ENCODE measurements at places on chromosomes 16 and 17. TPM values are rescaled to one million over a fixed set of nuclear protein-coding genes. Genes with fewer than 3 reads are reported as not detected.

Gene MARVELD3
- 51.7 TPM for total RNA-seq

Gene EEF2K
- total RNA-seq: 20.1 TPM

Gene KRT40
- not detected for total RNA-seq

Gene ERN1
- 27.5 TPM for total RNA-seq

Gene PARD6A
- total RNA-seq: 7.1 TPM

Gene EFCAB5
- total RNA-seq: 0.43 TPM

GRCh38 chr16:24653725-24654124 lies 75.7 kb upstream of the TNRC6A start:
- no peak for DNase-seq

DNA sequence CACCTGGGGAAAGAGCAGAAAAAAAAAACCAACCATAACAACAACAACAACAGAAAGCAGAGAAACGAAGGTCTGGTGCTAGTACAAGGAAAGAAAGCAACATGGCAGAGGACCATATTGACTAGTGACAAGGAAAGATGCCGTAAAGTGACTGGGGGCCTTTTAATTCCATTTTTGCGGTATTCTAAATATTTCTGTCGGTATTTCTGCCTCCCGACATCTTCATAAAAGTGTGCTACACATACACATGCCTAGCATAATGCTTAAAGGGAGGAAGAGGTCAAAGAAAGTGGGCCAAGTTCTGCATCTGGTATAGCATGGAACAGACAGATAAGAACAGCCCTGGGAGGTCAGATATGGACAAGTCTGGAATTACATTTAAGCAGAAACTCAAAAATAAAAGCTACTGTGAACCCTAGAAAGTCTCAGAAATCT lies 19.5 kb upstream of the RNF43 start:
- DNase-seq: no peak

DNA sequence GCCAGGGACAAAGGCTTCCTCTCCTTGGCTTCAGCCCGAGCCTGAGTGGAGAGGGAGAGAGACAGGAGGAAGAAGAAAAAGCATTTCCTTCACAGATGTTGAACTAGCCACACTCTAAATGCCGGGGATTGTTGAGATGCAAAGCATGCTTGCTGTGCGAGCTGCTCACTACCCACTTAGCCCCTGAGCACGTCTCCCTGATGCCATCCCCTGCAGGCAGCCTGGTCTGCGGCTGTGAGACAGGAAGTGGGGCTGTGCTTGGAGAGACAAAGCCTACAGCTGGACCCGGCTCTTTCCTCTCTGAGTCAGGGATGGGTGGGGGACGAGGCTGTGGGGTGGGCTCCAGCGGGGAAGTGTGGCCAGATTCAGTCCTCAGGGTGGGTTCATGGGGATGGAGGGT lies 13.7 kb downstream of the WNT9B start:
- DNase-seq: no peak

DNA sequence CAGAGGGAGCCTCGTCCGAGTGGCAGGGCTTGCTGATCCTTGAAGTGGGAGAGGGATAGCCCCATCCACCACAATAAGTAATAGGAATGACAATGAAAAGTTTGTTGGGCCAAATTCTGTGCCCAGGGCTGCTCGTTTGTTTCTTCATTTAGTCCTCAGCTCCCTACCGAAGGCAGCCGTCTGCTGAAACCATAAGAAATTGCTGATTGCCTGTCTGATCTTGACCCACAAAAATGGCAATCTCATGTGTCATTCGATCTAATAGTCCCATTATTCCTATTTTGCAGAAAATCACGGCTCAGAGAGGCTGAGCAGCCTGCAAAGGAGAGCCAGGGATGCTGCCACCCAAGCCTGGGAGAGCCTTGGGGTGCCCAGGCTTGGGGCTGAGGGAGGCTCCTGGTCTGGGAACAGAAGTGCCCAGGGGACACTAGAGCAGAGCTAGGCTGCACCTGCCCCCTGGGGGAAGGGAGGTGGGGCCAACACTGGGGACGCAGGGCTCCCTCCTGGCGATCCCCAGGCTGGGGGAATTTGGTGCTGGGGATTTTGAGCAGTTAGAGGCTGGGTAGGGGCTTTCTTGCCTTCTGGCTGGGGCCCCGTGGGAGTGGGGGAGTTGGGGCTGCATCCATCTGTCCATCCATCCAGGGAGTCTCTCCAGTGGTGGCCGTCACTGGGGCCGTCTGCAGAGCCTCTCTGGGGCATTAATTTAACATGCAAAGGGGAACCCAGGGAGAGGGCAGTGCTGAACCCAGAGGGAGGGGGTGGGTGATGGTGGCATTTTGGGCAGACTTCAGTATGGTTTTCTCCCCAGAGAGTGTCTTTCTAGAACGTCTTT lies 53.5 kb downstream of the SOCS1 start:
- no peak for DNase-seq

GRCh38 chr17:3940965-3941698 lies 23.1 kb downstream of the ATP2A3 start:
- DNase-seq: no peak

GRCh38 chr16:12271006-12271405 lies 294.5 kb downstream of the SNX29 start:
- DNase-seq: peak; percentile 52

DNA sequence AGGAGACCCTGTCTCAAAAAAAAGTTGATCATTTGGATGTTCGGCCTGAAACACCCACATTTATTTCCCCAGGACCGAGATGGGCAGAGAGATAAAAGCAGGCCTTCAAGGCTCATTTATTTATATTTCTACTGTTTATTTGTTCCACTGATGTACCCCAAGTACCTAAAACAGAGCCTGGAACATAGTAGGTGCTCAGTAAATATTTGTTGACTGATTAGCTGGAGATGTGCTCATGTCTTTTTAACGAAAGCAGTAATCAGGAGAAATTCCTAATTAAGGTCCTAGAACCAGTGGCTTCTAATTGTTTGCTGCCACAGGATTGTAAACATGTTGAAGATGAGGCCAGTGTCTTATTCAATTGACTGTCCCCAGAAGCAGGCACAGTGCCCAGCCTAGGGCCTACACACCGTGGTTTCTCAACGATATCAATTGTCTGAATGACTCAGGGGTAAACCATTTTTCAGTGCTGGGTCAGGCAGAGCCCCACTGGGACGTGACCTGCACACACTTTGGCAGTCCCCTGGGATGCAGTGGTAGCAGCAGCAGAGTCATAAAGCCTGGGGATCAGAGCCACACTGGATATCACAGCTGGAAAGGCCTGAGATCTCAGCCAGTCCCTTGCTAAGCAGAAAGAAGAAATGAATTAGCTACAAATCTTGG lies 34.8 kb downstream of the SOST start:
- no peak for DNase-seq

DNA sequence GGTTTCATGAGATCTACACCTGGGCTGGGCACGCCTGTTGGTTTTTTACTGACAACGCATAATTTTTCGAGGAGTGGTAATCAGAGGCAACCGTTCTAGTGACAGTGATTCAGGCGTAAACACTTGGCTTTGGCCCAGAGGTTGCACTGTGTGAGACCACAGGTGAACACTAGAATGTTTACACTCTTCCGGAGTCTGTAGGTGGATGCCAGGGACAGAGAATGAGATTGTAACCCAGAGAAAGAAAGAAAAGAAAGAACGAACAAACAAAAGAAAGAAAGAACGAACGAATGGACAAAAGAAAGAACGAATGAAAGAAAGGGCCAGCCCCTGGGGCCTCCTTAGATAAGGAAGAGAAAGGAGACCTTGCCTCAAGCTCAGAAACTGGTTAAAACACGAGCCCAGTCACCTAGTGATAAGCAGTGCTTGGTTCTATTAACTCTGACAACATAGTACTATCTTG lies 113.2 kb downstream of the PRKCB start:
- DNase-seq: no peak

- DNase-seq: no peak
Observed at GRCh38 chr17:16909472-16910246, 62.3 kb downstream of the TNFRSF13B start.

GRCh38 chr16:85173146-85173980 lies 61.1 kb upstream of the CIBAR2 start:
- DNase-seq: peak; percentile 52

DNA sequence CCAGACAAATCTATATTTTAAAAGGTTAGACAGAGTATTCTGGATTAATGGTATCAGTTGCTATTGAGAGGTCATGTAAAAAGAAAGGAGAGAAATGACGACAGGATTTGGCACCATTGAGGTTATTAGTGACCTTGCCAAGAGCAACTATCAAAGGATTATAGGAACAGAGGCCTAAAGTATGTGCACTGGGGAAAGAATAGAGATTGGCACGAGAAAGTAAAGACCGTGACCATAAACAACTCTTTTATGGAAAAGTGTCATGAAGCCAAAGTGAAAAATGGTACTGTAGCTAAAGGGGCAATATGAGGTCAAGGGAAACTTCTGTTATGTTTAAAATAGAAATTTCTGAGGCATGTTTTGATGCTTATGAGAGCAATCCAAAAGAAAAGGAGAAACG lies 115.2 kb upstream of the KIF2B start:
- DNase-seq: no peak

DNA sequence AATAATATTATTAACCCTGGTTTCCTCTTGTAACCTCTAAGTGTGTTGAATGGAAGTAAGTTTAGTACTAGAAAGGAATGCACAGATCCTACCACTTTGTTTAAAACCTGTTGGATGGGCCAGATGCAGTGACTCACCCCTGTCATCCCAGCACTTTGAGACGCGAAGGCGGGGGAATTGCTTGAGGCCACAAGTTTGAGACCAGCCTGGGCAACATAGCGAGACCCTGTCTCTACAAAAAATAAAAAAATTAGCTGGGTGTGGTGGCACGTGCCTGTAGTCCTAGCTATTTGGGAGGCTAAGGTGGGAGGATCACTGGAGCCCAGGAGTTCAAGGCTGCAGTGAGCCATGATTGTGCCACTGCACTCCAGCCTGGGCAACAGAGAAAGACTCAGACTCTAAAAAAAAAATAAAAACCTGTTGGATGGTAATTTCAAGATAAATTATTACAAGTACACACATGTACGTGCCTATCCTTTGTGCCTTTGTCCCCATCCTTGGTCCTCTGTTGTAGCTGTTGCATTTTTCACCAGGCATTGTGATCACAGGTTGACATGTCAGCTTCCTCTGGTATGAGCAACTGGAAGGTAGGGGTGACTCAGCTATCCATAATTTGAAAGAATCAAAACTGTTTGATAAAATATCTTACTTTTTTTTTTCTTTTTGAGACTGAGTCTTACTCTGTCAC lies 30.7 kb upstream of the METTL9 start:
- DNase-seq: no peak

Measured in Caco-2 (cell line).